ENCODE measurements at places on chromosomes 5 and 9.

DNA sequence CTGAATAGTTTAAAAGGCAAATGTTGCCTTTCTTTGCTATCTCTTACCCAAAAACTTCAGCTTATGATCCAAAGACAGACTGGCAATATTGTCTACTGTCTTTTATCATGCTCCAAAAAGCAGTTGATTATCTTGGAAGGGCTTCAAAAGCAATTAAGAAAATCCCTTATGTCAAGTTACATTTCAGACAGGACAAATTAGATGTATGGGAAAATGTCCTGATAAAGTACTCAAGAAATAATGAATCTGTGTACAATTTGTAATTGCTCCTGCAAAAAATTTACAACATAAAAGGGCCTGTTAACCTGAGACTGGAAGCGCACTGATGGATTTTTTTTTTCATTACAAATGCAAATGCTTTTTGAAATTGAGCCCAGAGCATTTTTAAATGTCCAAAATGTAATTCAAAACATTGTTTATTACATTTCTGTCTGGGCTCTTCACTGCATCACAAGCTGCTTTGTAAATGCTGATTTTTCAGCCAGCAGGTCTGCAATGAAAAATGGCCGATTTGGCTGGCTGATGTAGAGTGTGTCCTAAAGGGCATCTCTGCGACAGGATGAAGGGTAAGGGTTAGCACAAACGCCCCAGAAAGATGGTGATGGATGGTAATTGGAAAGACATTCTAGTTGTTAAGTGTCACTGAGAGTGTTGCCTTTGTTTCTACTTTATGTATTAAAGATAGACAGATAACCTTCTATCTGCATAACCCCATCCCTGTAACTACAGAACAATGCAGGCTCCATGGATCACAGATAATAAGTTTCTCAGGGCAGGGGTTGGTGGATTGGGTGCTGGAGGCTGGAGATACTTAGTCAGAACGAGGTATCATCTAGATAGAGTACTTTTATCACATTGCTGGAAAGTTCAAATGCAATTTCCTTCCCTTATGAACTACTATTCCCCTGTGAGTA, 27.0 kb downstream of the MAT2B start:
- no peak for DNase-seq

DNA sequence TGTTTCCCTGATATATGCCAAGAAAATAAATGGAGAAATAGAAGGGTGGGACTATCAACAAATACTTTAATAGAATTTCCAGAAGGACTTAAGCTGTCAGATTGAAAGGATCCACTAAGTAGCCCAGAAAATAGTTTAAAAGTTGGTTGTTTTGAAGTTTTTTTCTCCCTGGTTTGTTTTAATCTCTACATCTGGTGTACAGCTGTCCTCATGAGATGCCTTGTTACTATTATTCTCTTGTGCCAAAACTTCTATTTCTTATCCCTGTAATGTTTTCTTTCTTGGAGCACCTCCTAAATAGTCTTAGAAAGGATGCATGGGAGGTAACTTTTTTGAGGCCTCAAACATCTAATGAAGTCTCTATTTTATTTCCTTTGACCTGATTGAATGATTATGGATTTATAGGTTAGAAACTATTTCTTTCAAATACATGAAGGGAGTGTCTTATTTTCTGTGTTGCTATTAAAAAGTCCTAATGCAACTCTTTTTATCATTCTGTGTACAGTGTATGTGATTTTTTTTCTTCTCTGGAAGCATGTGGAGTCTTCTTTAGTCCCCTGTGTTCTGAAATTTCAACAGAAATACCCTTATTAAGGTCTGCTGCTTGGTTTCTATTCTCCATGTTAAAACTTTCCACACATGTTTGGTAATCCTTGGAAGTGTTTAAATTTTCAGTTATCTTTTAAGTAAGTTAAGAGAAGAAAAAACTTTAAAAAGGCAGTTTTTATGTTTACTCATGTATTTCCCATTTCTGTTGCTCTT, 140.0 kb upstream of the CDKN2B start:
- DNase-seq: no peak

GRCh38 chr9:130026583-130027340, 16.2 kb downstream of the FNBP1 start:
- no peak for DNase-seq

GRCh38 chr5:90020575-90021538, 388.7 kb downstream of the CETN3 start:
- DNase-seq: no peak

DNA sequence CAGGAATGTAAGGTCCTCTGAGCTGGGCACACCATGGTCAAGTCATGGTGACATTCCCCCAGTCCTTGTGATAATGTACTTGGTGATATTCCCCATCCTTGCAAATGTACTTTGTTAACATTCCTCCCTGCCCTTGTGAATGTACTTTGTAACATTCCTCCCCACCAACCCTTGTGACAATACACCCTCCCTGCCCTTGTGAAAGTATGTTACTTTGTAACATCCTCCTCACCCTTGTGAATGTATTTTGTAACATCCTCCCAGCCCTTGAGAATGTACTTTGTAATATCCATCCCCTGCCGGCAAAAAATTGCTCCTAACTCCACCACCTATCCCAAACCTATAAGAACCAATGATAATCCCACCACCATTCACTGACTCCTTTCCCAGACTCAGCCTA, 53.3 kb downstream of the RAPGEF6 start:
- DNase-seq: no peak

DNA sequence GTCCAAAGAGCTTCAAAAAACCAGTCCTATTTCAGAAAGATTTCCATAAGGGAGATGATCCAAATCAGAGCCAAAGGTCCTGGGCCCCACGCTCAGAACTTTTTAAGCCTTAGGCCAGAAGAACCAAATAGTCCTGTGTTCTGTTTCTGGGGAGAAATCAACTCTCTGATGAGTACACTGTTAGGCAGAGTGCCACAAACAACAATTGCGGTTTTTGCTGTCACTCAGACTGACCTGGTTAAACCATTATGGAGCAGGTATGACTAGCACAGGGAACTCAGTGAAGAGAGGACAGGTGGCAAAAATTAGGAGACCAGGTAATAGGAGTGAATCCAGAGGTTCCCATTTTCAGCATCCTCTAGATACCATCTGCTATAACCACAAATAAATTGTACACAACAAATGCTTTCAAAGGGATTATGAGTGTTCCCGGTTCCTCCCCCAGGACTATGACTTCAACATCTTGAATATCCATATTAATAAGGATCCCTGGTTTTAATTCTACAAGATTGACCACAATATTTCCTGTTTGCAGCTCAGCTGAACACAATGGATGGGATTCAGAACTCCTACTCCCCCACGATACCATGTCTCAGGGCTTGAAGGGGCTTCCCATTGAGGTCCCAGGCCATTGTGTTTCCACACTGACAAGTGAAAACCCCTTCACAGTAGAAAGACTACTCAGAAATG, 52.1 kb upstream of the FREM1 start:
- DNase-seq: no peak

DNA sequence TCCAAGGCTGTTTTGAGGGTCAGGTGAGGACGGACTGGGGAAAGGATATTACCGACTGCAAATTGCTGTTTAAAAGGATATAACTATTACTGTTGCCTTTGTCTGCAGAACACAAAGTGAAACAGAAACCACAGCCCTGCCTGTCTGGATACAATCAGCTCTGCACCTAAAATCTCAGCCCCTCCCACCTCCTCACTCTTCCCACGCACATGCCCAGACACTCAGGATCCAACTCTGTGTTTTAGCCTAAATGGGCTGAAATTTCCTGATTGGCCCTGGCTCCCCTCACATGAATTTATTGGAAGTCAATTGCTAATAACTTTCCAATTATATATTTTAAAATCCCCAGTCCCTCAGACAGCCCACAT, 176.3 kb upstream of the PPP1R26 start:
- no peak for DNase-seq

DNA sequence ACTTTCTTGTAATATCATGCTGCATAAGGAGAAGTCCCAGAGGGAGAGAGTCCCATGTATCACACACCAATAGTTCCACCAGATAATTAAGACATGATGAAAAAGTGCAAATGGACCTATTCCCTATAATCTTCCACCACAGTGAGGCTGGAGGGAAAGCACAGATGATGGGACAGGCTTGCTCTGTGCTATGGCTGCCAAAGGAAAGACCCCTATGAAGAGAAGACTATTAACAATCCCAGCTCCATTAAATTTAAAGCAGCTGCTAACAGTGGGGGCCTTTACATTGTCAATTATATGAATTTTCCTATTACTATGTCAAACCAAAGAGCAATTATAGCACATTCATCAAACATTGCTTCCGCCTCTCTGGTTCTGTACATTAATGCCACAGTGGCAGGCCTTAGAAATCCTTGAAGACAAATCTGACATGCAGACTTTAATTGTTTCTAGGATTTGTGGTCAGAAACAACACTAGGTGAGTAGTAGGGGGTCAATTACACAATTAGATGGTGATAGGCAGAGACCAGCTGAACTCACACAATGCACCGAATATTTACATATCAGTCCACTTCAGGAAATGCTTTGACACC, 551.3 kb downstream of the TLE1 start:
- no peak for DNase-seq

GRCh38 chr5:39515881-39516280, 91.1 kb upstream of the DAB2 start:
- DNase-seq: no peak

- DNase-seq: no peak
Measured at GRCh38 chr5:15798006-15798405, 298.0 kb downstream of the FBXL7 start.

GRCh38 chr5:74205767-74206578, 434.6 kb downstream of the ENC1 start:
- DNase-seq: no peak

- no peak for DNase-seq
Measured at GRCh38 chr5:151592855-151593408, 1.8 kb upstream of the FAT2 start.

DNA sequence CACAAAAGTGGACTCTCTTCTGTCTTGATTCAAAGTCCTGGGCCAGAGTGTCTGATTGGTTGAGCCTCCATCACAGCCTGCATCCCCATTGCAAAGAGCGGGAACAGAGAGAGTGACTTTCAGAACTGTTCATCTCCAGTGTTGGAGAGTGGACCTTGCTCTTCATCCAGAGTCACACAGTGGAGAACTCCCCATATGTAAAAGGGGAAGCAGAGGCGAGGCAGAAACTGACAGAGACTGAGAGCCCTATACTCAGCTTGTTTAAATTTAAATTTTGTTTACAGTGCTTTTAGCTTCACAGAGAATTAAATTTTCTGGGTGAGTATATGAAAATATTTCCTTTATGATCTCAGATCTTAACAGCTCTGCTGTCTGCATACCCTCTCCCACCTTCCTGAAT, 70.0 kb upstream of the SSBP2 start:
- DNase-seq: no peak

- DNase-seq: no peak
Measured at GRCh38 chr9:135551456-135551855, 5.5 kb downstream of the OBP2A start.

GRCh38 chr9:121884057-121884541, 209.0 kb downstream of the TTLL11 start:
- no peak for DNase-seq

GRCh38 chr9:132878695-132879456, at the start of gene SPACA9:
SPACA9 (plus strand) TSS chr9:132878898; CDS start chr9:132883948, 5,050 bp downstream.
- DNase-seq: no peak

GRCh38 chr5:69493396-69494133, 975 bp downstream of the OCLN start:
- DNase-seq: peak; percentile 7

- no peak for DNase-seq
Measured at GRCh38 chr5:139306197-139306596, 12.7 kb downstream of the MATR3 start.

DNA sequence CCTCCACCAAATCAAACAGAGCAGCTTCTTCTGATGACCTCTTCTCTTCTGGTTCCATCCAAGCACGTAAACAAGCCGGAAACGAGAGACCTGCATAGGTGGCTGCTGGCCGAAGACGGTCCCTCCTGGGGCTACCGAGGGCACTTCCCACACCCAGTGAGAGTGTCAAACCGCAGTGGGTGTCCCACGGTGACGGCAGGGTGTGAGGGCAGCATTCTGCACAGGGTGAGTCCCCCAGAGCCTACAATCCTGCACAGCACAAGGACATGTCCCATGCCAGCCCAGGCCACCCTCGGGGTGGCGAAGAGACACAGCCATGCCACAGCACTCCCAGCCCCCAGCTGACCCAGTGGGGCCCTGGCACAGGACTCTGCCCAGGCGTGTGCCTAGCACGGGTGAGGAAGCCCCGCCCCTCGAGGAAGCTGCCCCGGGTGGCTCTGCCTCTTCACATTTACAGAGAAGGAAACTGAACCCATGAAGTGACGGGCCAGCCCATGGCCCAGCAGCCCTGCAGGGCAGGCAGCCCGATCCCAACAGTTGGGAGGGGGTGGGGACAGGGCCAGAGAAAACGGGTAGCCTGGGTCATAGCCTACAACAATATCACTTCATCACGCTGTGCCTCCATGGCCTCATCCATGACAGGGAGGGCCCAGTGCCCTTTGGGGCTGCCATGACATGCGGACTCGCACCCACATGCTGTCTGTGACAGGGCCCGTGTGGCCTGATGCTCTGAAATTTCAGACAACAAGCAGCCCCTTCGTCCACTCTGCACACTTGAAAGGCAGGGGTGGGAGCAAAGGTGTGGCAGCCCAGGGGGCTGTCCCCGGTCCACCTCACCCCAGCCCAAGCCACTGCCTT, 43.2 kb downstream of the SEMA4D start:
- DNase-seq: no peak

DNA sequence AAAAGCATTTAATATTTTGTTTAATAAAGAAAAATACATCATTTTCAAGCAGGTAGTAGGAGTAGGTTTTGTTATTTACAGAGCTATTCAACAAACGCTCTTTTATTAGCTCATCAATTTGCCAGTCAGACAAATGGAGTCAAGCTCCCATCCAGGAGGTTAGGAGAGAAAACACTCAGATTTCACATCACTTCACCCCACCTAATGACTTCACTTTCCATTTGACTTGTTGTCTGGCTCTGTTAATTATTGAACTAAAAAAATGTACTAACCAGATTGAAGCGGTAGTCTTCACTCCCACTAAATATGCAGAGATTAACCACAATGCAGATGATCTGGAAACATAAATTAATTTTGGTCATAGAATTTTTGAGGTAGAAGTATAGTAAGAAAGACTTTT, 193.6 kb upstream of the VCAN start:
- no peak for DNase-seq

DNA sequence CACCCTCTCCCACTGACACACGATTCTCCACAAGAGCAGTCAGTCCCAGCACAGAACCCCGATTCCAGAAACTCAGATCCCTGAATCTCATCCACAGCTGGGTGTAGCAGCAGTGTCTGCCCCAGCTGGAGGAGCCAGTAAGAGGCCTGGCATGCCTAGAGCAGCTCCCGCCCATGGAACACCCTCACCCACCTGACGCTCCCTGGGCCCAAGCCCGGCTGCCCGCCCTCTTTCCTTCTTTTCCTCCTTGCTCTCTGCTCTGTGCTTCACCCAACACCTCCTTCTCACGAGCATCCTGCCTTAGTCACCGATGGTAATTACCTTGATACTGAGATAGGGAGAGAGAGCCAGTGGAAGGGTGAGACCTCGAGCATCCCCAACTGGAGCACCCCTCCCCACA, 8.7 kb downstream of the PCDH1 start:
- DNase-seq: no peak

- DNase-seq: no peak
Measured at GRCh38 chr9:94818178-94818541, 91.7 kb downstream of the AOPEP start.

- DNase-seq: no peak
Measured at GRCh38 chr9:126689027-126689825, 75.5 kb downstream of the LMX1B start.

GRCh38 chr9:135155396-135155795, 67.9 kb downstream of the OLFM1 start:
- DNase-seq: no peak

- DNase-seq: no peak
Measured at GRCh38 chr5:75656311-75657003, 45.2 kb downstream of the ANKDD1B start.

- DNase-seq: no peak
Measured at GRCh38 chr5:17769277-17769676, 135.0 kb downstream of the TAF11L14 start.
